ENCODE measurements at places on chromosomes 12 and 14. TPM values are rescaled to one million over a fixed set of nuclear protein-coding genes. Genes with fewer than 3 reads are reported as not detected.

Gene PCK2
- total RNA-seq, result 33.3 TPM

Gene IFNG-AS1
- not detected for total RNA-seq

Gene PAWR
- total RNA-seq, result 75.4 TPM

Gene LUM
- total RNA-seq, result 34.3 TPM

Gene JDP2
- 96.0 TPM for total RNA-seq

Gene PTCSC3
- not detected for total RNA-seq

Gene TRHDE
- total RNA-seq, result 11.1 TPM

Gene IL23A
- not detected for total RNA-seq

Data from tibial nerve (tissue), 4 donors.